DMS 273 treated with DMSO at 0.1 percent for 48 hours (cell line): ENCODE measurements at places on chromosomes 7 and 10.

DNA sequence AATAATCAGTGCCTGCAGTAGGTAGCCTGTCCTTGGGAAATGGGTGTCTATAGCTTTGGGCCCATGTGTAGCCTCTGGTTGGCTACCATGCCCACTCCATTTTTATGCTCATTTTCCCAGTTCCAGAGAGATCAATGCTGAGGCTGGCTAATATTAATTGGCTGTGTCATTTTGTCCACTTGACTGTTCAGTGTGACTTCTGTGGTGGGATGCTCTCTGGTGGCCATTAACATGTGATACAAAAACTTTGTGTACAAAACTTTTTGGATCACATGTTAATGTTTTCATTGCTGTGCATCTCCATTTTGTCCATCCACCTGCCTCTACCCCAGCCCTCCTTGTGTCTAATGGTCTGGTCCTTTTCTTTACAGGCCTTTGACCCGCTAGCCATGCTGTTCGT is 22.7 kb downstream of the VIM start:
- no peak for DNase-seq

GRCh38 chr10:15472008-15472407 is 100.9 kb upstream of the FAM171A1 start:
- DNase-seq: no peak

GRCh38 chr7:105153531-105153930 is 139.5 kb downstream of the KMT2E start:
- no peak for DNase-seq

- no peak for DNase-seq
Measured at GRCh38 chr7:105270117-105270516, 118.6 kb downstream of the SRPK2 start.

GRCh38 chr10:26318672-26319071 is 102.1 kb downstream of the GAD2 start:
- no peak for DNase-seq

DNA sequence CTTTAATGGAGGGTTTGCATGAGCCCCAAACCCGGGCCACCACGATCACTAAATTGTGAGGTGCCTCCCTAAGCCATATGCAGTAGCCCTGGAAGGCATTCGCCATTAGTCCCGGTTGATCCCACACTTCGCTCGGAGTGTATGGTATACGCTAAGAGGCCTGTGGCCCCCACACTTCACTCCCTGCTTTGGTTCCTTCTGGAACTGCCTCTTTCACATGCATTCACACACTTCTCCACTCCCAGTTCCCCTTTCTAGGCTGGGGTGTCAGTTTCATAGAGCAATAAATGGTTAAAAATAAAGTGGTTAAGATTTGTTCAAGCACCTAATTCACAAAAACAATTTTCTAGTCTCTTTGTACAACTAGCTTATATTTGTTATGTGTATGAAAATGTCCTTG is 212.1 kb upstream of the KCND2 start:
- no peak for DNase-seq
